ENCODE measurements at places on chromosomes 1 and 21.

GRCh38 chr1:245441689-245442088 is 286.9 kb downstream of the KIF26B start:
- DNase-seq, result no peak

DNA sequence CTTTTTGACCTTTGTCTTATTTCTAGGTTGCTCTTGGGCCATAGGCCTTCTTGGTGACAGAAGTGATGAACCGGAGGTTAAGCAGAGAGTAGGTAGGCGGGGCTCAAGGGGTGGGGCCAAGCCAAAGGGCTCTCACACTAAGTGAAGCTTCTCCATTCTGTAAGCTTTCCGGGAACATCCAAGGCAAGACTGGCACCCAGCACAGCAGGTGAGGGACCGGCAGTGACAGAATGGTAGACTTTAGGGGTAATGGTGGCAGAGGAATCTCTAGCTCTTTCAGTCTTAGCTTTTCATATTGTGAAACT is at the start of gene TNFAIP8L2:
TSS of gene TNFAIP8L2 (plus strand) at position 135 of the 305 bp plus-strand sequence. CDS start 2,049 bp downstream, outside the sequence.
- DNase-seq, result no peak

GRCh38 chr1:41823471-41823870 is 95.3 kb downstream of the HIVEP3 start:
- DNase-seq, result no peak

- no peak for DNase-seq
Observed at GRCh38 chr21:31636874-31637273, 22.6 kb upstream of the SOD1 start.

- no peak for DNase-seq
Observed at GRCh38 chr1:208235982-208236761, 8.0 kb downstream of the PLXNA2 start.

GRCh38 chr1:90911353-90911752 is 110.5 kb downstream of the ZNF644 start:
- no peak for DNase-seq

DNA sequence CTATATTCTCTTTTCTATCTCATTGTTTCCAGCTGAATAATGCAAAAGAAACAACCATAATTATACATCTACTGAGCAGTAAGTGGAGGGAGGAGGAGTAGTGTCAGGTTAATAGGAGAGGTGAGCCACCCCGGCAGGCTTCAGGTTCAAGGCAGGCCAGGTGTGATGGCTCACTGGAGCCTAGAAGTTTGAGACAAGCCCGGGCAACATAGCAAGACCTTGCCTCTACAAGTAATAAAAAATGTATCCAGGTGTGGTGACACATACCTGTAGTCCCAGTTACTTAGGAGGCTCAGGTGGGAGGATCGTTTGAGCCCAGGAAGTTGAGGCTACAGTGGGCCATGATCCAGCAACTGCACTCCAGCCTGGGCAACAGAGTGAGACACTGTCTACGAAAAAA is 1.9 kb upstream of the DIP2A start:
- DNase-seq, result no peak

GRCh38 chr1:29664711-29665110 is 428.4 kb downstream of the PTPRU start:
- no peak for DNase-seq

DNA sequence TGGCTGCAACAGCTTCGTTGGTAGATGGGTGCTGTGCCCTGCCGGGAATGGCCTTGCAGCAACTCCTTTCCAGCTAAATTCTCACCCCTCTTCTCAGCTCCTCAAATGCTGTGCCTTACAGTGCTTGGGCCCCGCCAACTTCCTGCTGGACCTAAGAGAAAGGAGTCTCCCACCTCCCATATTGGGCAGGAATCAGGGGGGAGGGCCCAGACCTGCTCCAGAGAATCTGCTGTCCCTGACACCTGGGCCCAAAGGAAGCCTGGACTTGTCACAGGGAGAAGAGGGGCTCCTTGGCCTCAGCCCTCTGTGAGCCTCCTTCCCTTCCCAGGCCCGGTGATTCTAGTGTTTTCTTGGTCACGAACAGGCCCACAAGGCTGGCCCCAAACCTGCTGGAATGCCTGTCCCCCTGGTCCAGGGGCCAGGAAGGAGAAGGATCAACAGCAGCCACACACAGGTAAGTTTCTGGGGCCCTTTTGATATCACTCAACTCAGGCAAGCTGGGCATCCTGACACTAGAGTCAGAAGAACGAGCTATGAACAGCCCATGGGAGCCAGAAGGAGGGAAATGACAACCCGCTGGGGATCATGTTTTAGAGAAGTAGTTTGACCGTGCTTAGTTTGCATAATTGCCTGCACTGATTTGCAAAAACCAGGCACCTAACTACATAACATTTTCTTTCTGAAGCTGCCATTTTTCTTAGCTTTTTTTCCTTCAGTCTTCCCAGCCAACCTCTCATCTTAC is 86.2 kb downstream of the CD247 start:
- DNase-seq, result no peak

Data from T1000 (cell line).